ENCODE measurements at places on chromosomes 1 and 21.

GRCh38 chr1:97089173-97089572 lies 367.6 kb downstream of the PTBP2 start:
- DNase-seq: no peak

DNA sequence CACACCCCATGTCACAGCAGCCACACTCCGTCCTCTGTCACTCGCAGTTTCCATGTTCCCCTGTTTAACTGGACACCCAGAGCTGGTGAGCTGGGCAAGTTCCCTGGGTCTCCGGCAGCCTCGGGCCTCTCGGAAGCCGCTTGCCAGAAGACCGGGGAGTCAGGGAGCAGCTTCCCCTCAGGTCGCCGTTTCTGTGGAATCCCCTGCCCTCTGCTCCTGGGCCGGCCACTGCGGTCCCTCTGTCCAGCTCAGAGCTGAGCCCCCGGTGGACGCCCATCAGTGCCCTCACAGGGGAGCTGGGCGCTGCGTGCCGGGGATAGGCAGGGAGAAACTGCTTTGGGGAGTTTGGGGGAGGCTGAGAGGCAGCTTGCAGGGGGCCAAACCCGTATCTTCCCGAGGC lies 37.7 kb downstream of the KCNAB2 start:
- DNase-seq: no peak

DNA sequence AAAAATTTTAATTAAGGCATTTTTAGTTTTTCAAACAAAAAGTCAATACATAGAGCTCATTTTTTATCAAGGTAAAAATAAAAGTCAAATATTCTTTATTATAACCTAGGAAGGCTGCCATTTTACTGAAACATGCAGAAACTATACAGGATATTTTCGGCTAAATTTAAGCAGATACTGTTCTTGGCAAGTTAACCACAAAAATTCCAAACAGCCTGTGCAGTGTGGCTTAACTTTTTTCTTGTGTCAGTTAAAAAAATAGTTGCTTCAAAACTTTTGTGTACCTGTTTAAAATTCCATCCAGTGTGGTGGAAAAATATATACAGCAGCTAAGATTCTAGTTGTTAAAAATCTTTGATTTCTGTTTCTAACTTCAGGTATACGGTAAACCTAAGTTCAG lies 135.0 kb downstream of the ATP5PO start:
- DNase-seq: no peak

- no peak for DNase-seq
Observed at GRCh38 chr1:11558871-11559590, 80.1 kb downstream of the DISP3 start.

DNA sequence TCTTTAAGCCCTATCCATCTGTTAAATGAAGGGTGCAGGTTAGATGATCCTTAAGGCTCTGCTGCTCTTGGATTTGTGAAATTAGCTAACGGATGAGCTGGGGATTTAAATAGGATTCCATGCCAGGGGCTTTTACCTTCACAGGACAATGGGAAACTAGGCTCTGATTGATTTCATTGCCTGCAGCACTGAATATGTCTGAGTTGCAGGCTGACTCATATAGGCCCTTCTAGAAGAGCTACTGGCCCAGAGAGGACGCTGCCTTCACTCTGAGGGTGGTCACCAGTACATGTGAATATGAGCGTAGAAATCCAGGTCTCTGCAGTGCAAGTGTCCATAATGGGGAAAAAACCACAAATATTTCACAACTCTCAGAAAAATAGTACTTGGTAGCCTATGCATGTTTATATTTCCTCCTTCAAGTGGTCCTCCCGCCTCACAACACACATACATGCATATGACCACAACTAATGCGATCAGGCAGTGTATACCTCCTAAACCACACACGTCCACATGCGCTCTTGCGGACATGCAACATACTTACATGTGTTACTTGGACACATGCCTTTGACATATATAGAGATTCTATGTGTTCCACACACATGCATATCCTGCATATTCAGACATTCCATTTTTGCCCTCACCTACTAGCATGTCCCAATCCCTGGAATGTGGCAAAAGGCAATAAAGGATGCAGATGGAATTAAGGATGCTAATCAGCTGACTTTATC lies 233.8 kb upstream of the JUN start:
- no peak for DNase-seq

- no peak for DNase-seq
Observed at GRCh38 chr1:167432780-167433179, 85.5 kb downstream of the CD247 start.

GRCh38 chr1:215635827-215636226 lies 68.7 kb downstream of the KCTD3 start:
- DNase-seq: no peak

GRCh38 chr1:27377760-27378495 lies 3.3 kb upstream of the FCN3 start:
- no peak for DNase-seq

DNA sequence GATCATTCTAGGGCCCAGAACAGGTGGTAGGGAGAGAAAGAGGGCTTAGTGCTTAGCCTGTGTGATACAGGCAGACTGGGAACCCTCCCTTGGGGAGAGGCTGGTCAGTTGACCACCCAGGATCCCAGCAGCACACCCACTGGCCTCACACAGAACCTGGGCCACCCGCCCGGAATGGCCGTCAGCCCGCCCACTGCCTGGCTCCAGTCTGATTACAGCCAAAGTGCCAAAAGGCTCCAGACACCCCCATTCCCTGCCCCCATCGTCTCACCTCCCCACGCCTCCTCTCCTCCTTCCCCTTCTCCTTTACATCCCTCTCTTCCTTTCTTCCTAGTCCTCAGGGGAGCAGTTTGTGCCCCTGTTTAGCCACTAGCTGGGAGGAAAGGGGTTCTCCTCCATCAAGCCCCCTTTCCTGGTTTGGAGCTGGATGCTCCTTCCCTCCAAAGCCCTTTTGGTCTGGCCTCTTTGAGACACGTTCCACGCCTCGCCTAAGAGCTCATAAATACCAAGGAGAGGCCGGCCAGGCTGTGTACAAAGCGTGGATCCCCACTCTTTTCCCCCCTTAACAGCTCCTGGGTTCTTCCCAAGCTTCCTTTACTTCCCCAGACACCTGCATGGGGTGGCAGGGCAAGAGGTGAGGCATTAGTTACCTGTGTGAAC lies 4.6 kb upstream of the WNT2B start:
- no peak for DNase-seq

GRCh38 chr1:119079881-119080280 lies 60.6 kb downstream of the WARS2 start:
- no peak for DNase-seq

- no peak for DNase-seq
Observed at GRCh38 chr21:46661211-46661625, 25.7 kb downstream of the PRMT2 start.

DNA sequence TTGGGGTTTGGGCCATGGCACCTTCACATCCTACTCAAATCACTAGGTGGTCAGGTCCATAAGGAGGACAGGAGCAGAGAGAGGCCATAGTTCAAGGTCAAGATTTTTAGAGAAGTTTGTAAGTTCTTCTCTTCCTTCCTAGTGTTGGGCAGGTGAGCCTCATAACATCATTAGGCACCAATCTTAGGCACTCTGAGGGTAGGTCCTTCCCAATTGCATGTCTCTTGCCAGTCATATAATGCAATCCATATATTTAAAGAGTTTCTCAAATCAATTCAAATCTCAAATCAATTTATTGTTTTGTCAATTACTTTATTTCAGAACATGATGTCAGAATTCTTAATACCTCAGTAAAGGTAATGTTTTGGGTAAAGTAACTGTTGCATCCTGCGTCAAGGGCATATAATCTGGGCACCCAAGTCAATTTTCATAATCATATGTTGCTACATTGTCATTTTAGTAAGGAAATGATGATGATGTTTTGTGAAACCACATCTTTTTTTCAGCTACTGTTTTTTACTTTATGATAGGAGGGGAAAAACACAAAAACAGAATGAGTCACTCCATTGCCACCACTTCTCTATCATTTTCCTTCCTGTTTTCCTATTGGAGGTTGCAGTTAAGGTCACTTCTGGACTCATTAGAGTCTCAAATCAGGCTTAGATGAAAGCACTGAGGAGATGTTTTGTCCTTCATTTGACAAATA lies 122.7 kb downstream of the UCHL5 start:
- no peak for DNase-seq

GRCh38 chr1:17563494-17564281 lies 24.2 kb downstream of the ARHGEF10L start:
- no peak for DNase-seq

DNA sequence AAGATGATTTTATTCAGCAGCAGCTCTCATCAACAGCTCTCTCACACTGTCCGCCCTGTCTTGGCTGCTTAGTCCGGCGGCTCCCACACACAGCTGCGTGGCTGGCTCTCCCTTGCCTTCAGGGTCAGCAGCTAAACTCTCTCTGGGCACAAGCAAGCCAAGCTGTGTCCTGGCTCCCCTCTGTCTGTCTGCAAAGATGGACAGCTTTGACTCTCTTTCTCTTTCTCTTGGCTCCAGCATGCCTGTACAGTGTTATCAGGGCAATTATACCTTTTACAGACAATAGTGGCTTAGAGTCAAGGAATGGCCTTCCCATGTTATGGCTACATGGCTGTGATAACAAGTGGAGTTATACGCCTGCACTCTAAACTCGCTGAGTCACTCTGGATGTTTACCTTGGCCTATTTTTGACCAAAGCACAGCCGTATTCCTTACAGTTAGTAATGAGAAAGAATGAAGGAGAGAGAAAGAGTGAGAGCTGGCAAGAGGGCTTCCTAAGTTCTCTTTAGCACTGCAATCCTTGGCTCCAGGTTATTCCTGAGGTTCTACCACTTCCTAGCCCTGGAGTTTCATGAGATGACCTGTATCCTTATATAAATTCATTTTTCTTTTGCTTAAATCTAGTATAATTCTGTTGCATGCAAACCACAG lies 59.9 kb upstream of the ZSWIM5 start:
- no peak for DNase-seq

DNA sequence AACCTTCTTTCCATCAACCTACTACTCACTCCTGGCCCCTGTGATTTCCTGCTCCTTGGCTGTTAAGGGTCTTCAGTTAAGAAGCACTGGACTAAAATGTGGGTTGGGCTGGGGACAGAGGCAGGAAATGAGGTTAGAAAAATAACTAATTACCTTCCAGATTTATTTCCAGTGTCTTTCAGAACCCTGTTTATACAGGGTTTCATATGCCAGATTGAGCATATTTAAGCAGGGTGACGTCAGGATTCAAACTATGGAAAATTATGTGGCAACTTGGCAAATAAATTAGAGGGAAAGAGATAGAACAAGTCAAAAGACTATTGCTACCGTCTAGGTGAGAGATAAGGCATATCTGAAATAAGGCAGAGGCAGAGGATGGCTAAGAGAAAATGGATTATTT lies 11.7 kb upstream of the MCOLN3 start:
- no peak for DNase-seq

GRCh38 chr1:29932626-29933025 lies 696.3 kb downstream of the PTPRU start:
- DNase-seq: no peak

DNA sequence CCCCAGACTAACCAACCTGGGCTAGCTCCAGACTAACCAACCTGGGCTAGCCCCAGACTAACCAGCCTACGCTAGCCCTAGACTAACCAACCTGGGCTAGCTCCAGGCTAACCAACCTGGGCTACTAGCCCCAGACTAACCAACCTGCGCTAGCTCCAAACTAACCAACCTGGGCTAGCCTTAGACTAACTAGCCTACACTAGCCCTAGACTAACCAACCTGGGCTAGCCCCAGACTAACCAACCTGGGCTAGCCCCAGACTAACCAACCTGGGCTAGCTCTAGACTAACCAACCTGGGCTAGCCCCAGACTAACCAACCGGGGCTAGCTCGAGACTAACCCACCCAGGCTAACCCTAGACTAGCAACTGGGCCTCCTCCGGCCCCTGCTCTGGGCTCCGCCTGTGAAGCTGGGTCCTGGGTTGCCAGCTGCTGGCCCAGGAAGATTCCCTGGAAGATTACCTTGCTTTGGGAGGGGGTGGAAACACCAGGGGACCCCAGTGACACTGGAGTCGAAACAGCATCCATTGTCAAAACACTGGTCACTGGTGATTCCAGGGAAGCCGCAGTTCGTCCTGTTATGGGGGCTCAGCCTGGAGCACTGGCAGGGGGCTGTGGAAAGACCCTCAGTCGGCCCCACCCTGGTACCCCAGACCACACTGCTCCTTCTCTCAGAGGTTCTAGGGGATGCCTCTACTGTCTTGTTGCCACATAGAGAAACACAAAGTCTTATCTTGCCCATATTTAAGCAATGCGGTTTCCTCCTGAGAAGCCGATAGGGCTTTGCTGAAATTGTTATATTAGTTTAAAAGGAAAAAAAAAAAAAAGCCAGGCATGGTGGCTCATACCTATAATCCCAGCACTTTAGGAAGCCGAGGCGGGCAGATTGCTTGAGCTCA lies 1.1 kb downstream of the TFF2 start:
- no peak for DNase-seq

DNA sequence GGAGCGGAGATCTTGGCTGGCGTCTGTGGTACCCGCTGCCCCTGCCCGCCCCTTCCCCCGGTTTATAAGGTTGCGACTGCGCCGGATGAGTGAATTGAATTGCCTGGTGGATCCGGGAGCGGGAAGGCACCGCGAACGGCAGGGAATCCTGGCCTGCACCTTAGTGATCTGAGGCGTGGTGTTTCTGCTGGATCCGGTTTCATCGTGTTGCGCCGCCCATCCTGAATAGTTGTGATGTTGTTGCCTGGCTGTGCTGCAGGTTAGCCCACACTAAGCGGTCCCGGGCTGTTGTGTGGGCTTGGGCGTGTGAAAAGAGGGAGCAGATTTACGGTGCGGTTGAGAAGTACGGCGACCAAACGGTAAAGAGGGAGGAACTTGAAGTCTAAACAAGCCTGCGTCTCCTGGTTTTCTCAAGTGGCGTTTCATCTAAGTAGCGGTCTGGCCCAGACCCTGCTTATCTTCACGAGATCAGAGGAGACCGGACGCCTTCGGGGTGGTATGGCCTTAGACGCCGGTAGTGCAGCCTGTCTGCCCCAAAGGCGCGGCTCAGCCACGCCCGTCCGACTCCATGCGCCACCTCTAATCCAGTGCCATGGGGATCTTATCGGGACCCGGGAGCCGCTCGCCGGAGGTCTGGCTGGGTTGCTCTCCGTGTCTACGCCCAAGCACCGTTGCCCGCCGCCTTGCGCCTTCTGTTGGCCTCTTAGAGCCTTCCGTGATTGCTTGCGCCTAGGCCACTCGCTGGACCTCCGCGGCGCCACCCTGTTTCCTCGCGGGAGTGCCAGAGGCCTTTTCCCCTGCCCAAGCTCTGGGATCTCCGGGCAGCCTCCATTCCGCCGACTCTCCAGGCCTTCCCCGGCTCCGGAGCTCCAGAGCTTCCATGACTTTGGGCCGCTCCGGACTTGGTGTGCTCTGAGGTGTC lies 87.5 kb upstream of the RHOU start:
- DNase-seq: no peak

DNA sequence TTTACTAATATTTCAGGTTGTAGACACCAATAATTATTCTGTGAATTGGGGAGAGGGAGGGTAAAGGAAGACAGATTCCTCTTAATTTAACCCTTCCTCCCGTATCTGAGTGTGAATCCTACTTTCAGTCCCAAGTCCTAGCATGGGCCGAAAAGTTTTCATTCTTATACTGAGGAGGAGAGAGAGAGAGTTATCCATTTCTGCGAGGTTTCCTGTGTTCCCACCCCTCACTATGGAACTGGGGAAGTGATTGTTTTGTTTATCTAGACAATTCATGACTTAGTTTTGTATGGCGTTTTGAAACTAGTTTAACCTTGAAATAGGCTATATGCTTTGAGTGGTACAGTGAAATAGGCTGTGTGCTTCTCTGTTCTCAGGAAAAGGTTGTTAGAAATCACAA lies 134.0 kb upstream of the DPYD start:
- no peak for DNase-seq

- DNase-seq: no peak
Observed at GRCh38 chr21:28237661-28238060, 755.0 kb downstream of the LTN1 start.

Data from stimulated activated CD4-positive, alpha-beta T cell treated with anti-CD3 and anti-CD28 coated beads, Interleukin-15, amount 100 ng/mL, for 1 hour (primary cell).